ENCODE measurements at places on chromosomes 11 and 22.

DNA sequence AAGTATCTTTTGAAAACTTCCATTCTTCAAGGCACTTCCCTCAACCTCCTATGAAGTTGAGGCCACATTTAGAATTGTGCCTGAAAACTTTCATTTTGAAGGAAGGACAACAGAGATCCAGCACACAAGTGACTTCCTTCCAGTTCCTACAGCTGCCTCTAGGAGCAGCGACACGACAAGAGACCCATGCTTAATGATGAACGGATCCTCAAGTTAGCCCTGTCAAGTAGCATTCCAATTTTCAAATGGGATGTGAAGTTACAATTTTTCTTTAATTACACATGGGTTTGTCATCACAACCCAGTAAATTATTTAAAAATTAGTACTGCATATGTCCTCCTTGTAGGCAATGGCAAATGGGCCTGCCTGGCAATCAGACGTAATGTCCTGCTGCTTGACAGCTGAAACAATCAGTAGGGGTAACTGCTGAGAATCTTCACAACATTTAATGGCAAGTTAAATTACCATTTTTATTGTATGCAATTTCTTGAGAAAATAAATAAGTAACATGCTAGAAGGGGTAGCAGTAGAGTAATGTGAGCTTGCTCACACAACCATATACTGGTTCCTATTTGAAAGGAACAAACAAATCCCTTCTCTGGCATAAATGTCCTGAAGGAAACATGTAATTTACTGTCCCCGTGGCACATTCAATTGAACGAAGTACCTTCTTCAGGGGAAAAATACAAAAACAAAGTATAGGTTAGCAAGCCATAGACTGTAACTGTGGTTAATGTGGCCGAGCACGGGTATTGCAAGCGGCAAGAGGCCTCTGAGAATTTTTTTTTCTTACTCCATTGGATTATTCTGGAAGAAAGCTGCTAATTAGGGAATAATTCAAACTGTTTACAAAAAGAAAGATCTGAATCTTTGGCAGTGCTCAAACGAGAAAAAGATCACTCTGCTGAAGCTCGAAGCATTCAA is 288.3 kb downstream of the CADM1 start:
- DNase-seq, result peak; percentile 11

DNA sequence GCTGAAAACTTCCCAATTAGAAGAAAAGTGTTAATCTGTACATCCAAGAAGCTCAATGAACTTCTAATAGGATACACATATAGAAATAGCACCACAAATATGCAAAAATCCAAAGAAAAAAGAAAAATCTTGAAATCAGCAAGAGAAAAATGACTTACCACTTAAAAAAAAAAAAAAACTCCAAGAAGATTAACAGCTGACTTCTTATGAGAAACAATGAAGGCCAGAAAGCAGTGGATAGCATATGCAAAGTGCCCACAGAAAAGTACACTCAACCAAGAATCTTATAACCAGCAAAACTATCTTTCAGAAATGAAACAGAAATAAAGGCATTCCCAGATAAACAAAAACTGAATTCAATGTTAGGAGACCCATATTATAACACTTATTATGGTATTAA is 29.9 kb upstream of the OR5B12 start:
- DNase-seq, result no peak

DNA sequence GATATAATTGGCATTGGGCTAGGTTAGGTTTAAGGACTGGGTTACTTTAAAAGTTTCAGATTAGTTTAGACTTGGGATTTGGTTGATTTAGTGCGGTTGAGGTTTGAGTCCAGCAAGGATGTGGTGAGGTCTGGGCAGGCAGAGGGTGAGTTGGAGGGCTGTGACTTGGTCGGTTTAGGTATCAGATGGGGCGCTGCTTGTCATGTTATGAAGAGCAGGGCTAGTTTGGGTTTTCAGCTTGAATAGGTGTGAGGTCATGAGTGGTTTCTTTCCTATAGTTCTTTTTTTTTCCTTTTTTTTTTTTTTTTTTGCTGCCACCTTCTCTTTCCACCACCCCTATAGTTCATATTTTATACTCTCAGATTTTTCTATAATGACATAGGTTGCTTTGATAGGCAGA is 4.8 kb downstream of the CLCF1 start:
- DNase-seq, result no peak

DNA sequence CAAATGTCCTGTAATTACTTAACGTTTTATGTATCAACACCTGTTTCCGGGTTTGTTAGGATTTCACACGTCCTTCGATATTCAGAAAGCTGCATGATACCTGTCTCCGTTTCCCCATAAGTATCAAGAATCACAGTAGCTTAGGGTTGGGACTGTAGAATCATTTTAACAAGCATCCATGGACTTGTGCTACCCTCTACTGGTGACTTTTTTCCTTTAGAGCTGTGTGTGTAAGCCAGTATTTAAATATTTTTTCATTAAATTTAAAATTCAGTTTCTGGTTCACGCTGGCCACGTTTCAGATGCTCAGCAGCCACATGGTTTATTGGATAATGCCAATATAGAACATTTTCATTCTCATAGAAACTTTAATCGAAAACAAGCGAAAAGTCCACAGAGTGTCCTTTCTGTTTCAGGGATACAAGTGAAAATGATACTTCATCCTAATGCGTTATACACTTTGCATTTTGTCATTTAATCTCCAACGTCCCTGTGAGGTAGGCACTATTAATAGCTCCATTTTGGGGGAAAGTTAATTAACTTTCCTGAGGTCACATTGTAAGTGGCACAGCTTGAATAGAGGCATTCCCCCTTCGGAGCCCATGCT is 61.5 kb upstream of the SLC25A18 start:
- peak; percentile 76 for DNase-seq

GRCh38 chr11:77424644-77425043 is 49.2 kb downstream of the PAK1 start:
- DNase-seq, result no peak

DNA sequence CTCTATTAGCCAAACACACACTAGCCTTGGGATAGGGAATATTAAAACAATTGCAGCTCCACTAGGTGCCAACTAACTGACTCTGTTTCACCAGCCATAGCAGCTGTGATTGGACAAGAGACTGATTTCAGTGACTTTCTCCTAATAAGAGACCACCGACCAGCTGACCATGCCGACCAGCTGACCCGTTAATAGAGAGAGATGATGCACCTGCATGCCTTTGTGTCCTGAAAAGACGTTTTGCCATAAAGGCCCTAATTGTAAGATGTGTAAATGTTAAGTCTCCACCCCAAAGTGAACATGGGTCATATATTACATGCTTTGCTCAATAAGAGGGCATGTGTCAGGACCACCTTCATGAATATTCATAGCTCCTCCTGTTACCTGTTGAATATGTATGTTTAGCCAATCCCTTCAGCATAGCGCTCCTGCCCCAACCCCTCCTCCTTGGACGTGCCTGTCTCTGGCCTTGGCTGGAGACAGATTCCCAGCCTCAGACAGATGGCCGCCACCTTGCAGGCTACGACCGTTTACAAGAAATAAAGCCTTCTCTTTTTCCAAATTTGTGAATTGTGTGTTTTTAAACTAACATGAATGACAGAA is 1.3 kb upstream of the NADSYN1 start:
- DNase-seq, result peak; percentile 30

- no peak for DNase-seq
Measured at GRCh38 chr11:116192509-116193210, 580.1 kb downstream of the BUD13 start.

- DNase-seq, result no peak
Measured at GRCh38 chr22:36684841-36685240, 18.7 kb downstream of the CACNG2 start.

DNA sequence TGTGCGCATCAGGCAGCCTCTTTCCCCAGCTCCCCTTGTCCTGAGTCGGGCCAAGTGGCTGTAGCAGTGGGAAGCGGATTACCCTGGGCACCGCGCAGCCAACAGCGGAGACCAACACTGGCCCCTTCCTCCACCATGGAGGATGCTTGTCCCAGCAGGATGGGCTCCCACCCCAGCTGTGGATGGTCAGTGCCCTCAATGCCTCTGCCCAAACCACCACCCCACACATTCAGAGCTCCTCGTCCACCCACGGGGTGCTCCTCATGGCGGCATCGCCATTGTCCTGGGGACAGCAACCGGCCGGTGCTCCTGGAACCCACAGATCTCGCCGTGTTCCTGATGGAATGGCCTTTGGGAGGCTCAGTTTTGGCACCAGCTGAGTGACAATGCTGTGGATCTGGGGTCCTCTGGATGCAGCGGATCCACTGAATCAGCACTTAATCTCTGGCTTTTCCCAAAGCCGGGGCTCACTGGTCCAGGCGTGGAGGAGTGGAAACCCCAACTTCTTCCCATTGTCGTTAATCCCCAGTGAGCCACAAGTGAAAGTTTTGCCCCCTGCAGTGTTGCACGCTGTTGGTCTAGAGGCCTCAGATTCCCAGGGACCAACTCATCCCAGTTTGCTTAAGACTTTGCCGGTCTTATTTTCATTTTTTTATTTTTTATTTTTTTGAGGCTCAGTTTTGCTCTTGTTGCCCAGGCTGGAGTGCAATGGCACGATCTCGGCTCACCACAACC is 4.1 kb upstream of the B4GALNT4 start:
- DNase-seq, result no peak

GRCh38 chr11:63603180-63603518 is 11.1 kb downstream of the PLAAT3 start:
- DNase-seq, result no peak

DNA sequence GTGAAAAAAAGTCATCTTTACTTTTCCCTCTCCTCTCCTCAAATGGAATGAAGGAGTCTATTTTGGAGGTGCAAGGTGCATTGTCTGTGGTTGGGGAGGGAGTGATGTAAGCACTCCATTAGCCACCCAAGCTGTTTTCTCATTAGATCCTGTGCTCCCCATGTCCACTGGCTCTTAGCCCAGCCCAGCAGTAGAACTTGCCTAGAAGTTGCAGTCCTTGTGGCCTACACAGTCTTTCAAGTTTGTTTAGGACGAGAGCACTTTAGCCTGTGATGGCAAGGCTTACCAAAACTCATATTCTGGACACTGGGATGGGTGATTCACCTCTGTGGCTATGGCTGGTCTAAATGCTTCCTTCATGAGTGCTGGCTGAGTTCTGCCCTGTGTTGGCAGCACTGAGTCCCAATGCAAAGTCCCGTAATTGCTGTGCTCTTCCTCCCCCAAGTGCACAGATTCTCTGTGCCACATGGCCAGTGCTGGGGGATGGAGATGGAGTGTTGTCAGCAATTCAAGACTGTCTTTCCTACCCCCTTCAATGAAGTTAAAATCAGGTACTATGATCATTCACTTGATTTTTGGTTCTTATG is 15.8 kb downstream of the SLC22A25 start:
- no peak for DNase-seq

- no peak for DNase-seq
Measured at GRCh38 chr11:130381317-130381716, 47.1 kb downstream of the ADAMTS8 start.

- DNase-seq, result peak; percentile 92
Measured at GRCh38 chr22:41285441-41285819, 557 bp downstream of the RANGAP1 start.

GRCh38 chr22:32926600-32926999 is 125.1 kb downstream of the TIMP3 start:
- peak; percentile 48 for DNase-seq

GRCh38 chr11:69430566-69430965 is 50.9 kb upstream of the LINC01488 start:
- no peak for DNase-seq

DNA sequence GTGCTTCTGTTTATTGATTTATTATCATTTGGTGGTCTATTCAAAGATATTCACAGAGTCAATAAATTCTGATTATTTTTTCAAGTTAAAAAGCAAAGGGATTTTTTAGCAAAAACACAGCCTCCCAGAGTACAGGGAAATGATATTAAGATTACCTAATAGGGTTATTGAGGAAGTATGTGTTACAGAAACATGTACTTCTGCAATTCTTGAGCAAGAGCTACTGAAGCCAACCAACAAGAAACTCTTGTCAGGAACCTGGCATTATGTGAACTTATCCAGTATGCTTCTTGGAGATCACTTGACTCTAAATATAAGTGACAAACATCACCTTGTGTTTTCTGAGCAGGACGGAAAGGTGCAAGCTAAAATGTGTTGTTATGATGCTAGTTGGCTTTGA is 42.0 kb upstream of the CARD18 start:
- DNase-seq, result no peak

- DNase-seq, result no peak
Measured at GRCh38 chr22:21928048-21928447, 24.6 kb downstream of the PPM1F start.

- no peak for DNase-seq
Measured at GRCh38 chr22:20585639-20586402, 78.4 kb downstream of the MED15 start.

DNA sequence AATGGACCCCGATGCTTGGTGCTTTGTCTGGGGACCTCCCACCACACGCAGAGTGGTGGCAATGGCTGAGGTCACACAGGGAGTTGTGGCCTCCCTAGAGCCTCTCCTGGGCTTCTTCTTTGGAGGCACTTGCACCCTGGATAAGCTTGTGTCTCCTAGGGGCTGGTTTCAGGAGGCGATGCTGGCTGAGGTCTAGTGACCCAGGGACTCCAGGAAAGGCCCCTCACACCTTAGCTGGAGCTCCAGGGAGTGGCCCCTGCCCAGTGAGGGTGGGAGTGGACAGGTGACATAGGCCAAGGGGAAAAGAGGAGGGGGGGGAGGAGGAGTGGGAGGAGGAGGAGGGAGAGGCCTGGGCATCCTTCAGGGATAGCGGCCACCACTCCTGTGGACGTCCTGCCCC is 810 bp downstream of the IGLL1 start:
- DNase-seq, result no peak

DNA sequence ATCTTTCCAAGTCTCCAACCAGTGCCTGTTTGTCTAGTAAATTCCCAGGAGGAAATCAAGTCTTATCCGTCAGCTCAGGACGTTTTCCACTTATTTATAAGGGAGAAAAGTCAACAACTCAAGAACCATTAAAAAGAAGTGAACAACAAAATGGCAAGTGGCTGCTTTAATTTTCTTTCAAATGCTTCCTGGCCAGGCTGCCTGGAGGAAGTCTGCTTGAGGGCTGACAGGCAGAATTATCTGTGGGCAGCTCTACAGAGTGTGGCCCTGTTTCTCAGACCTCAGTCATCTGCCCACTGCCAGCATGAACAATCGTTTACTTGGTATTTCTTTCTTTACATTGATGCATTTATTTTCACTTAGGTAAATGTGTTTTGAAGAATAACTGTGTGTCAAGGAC is 281.9 kb upstream of the ISX start:
- no peak for DNase-seq

DNA sequence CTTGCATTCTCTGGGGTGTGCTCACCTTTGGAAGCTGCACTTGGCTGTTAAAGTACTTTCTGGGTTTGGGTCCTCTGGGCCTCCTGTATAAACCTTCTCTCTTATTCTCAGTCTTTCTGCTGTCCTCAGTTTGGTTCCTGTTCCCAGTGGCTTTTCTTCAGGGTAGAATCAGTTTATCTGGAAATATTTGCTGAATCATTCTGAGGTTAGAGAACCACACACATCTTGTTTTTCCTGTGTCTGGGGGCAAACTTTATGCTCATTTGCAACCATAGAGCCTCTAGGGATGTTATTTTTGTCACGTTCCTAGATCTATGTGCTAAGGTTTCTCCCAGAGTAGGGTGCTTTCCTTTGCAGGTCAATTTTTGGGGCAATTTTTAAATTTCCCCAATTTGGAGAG is 224.3 kb upstream of the C11orf87 start:
- DNase-seq, result no peak

- no peak for DNase-seq
Measured at GRCh38 chr11:12769834-12770345, 95.7 kb downstream of the TEAD1 start.

- DNase-seq, result no peak
Measured at GRCh38 chr11:57073128-57073527, 84.4 kb downstream of the OR5AK2 start.
